OCI-M1 (cell line): ENCODE measurements at places on chromosomes 4 and X.

DNA sequence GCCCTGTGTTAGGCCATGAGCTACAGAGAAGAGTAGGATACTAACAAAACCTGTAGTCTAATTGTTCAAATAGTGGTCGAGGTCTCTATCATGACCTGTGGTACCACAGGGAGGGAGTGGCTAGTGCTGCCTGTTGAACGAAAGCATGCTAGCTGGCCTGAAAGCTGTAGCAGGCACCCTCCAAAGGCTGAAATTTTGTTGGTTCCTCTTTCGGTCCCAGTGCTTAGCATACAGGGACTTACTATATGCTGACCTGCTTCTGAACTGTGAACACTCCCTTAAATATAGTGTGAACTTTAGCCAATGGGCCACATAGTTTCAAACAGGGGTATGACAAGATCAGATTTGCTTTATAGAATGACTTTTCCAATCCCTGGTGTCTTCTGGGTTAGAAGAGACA lies 113.4 kb downstream of the PJA1 start:
- DNase-seq = peak; percentile 3

GRCh38 chrX:124223524-124223923 lies 108.9 kb upstream of the TEX13D start:
- peak; percentile 5 for DNase-seq

GRCh38 chrX:133544115-133544514 lies 128.8 kb upstream of the GPC4 start:
- no peak for DNase-seq

- DNase-seq = peak; percentile 32
Measured at GRCh38 chr4:108619372-108620100, 840 bp upstream of the RPL34 start.

- DNase-seq = no peak
Measured at GRCh38 chrX:71922686-71923085, 12.0 kb downstream of the NHSL2 start.

DNA sequence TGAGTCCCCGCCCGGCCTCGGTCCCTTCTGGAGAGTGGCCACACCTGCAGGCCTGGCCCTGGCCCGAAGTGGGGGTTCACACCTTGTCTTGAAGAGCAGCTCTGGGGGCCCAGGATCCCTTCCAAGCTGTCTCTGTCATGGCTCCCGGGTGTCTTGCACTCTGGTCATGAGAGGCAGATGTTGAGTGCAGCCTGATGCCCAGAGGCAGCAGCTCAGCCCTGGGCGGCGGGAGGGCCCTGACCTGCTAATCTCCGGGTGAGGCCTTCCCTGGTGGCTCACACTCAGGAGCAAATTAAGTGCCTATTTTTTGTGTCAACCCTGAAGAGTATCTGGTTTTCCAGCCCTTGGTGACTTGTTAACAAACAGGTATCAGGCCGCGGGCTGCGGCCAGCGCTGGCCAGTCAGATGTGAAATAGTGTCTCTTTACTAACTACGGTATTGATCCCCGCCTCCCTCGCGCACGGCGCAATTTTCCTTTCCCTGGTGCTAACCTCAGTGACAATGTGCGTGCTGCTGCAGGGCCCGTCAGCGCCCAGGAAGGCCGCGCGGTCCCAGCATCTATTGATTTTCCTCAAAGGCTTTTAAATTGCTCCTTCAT lies 24.2 kb downstream of the NKX1-1 start:
- DNase-seq = no peak

DNA sequence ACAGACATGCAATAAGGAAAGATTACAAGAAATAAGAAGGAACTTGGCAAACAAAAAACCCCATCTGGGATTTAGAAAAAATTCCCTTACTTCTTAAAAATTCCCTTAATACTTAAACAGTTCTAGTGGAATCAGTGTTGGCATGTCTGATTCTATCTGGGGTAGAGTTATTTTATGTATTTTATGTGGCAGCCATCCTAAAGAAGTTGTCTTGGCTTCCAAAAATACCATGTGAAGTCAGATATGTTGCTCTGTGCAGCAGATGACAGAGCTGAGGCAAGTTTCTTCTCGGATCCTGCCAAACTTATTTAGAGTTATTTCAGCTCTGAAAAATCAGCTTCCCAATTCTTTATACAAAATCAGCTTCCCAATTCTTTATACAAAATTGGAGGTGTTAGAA lies 14.7 kb downstream of the YY2 start:
- no peak for DNase-seq

GRCh38 chrX:31593353-31593752 lies 521.5 kb upstream of the FTHL17 start:
- no peak for DNase-seq

GRCh38 chr4:26937139-26937538 lies 76.5 kb downstream of the STIM2 start:
- DNase-seq = peak; percentile 69

- DNase-seq = no peak
Measured at GRCh38 chr4:45368832-45369231, 642.5 kb upstream of the GNPDA2 start.

- DNase-seq = no peak
Measured at GRCh38 chr4:60809486-60809800, 390.7 kb upstream of the ADGRL3 start.

DNA sequence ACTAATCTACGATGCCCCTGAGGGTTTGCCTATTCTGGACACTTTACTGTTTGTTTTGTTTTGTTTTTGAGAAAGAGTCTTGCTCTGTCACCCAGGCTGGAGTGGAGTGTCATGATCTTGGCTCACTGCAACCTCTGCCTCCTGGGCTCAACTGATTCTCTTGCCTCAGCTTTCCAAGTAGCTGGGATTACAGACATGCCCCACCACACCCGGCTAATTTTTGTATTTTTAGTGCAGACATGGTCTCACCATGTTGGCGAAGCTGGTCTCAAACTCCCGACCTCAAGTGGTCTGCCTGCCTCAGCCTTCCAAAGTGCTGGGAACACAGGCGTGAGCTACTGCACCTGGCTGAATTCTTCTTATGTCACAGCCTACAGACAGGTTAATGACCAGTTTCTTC lies 70.7 kb downstream of the MFAP3L start:
- DNase-seq = no peak

DNA sequence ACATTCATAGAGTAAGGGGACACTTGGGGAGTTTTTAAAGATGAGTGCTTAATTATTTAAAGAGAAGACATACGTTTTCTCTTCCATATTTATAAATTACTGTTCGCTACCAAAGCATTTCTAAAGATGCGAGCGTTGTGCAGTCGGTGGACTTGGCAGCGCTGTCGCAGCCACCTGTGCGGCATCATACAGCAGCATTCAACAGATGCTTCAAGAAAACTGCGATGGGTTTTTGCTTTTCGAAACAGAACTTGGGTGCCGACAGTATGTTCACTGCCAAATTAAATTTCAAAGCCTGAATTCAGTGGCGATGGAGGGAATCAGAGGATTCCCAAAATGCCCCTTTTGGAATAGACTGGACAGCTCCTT lies 1.6 kb upstream of the HTR2C start:
- DNase-seq = no peak

DNA sequence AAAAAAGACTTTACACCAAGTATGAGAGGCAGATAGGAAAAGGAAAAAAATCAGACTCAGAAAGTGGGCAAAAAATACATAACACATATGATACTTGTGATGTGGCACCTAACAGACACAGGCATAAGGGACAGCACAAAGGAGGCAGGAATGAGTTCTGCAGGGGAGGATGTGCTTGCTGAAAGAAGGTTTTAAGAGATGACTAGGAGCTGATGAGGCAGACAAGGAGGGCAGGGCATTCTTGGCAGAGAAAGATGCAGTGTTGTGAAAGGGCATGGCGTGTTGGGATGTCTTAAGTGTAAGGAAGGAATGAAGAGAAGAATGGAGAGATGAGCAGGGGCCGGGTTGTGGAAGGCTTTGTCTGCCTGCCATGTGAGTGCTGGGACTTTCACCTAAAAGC lies 49.7 kb upstream of the TMEM154 start:
- DNase-seq = no peak

DNA sequence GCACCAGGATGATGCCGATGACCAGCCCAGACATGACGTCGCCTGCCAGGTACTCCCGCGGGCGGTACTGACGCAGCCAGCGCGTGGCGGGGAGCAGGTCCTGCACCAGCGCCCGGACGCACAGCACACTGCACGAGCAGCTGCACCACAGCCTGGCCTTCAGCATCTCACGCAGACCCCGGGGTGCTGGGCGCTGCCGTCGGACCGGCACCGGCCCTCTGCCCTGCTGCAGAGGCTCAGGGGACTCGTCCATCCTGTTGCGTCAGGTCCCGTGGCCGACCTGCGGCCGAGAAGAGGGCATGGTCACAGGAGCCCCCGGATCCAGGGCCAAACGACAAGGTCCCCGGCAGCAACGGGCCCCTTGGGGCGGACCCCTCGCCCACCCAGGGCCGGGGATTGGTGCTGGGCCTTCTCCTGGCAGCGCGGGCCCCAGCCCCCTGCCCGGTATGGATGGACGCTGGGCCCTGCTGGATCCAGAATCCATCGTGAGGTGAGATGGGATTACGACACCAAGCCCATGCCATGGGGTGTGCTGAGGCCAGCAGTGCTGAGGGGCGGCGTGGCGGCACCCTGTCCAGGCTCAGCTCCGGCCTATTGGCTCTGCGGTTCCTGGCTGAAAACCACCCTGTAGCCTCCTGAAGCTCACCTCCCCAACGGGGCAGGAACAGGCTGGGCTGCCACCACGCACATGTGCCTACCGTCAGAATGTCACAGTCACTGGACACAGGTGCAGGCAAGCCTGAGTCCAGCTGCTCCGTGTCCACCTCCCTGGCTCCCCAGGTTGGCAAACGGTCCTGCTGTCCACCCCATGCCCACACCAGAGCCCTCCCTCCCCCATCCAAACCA lies 1.5 kb downstream of the SLC26A1 start:
- DNase-seq = no peak

DNA sequence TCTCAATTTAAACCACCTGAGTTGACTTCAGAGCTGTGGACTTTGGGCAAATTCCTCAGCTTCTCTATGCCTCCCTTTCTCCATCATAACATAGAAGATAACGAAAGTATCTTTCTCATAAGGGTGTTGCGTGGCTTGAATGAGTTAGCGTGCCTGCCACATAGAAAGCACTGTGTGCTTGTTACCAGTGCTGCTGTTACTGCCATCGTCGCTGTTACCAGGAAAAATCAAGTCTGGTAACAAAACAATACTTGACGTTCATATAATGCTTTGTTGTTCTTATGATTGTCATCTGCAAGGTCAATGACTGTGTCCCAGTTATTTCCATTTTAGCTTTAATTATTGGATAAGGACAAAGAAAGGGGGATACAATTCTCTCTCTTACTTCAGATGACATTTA lies 64.4 kb downstream of the DDX60L start:
- no peak for DNase-seq

DNA sequence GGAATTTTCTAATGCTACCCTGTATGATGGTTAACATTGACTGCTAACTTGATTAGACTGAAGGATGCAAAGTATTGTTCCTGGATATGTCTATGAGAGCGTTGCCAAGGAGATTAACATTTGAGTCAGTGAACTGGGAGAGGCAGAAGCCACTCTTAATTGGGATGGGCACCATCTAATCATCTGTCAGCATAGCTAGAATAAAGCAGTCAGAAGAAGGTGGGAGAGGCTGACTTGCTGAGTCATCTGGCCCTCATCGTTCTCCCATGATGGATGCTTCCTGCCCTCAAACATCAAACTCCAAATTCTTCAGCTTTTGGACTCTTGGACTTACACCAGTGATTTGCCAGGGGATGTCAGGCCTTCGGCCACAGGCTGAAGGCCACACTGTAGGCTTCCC lies 878.5 kb downstream of the PCDH7 start:
- DNase-seq = no peak

GRCh38 chr4:72239487-72240116 lies 207.8 kb downstream of the NPFFR2 start:
- no peak for DNase-seq

- DNase-seq = peak; percentile 21
Measured at GRCh38 chrX:122625821-122626220, 558.3 kb upstream of the GRIA3 start.

- no peak for DNase-seq
Measured at GRCh38 chrX:49064303-49064702, 5.5 kb downstream of the CCDC120 start.

DNA sequence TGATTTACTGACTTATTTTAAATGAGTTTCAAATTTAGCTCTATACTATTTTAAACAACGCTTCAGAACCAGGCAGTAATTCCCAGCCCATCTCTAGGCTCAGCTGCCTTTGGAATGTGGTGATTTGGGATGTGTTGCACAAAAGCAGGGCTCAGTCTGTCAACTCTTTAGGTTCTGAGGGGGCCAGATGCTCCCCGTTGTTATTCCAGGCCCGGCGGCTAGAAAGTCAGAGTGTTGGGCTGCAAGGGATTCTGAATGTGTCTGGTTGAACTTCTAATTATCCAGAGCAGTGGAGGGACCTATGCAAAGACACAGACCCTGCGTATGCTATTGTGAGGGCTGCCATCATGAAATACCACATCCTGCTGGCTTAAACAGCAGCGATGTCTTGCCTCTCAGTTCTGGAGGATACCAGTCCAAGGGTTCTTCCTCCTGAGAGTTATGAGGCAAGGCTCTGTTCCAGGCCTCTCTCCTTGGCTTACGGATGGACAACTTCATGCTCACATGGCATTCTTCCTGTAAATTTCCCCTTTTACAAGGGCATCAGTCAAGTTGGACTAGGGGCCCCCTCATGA lies 123.2 kb upstream of the TRIM2 start:
- no peak for DNase-seq

DNA sequence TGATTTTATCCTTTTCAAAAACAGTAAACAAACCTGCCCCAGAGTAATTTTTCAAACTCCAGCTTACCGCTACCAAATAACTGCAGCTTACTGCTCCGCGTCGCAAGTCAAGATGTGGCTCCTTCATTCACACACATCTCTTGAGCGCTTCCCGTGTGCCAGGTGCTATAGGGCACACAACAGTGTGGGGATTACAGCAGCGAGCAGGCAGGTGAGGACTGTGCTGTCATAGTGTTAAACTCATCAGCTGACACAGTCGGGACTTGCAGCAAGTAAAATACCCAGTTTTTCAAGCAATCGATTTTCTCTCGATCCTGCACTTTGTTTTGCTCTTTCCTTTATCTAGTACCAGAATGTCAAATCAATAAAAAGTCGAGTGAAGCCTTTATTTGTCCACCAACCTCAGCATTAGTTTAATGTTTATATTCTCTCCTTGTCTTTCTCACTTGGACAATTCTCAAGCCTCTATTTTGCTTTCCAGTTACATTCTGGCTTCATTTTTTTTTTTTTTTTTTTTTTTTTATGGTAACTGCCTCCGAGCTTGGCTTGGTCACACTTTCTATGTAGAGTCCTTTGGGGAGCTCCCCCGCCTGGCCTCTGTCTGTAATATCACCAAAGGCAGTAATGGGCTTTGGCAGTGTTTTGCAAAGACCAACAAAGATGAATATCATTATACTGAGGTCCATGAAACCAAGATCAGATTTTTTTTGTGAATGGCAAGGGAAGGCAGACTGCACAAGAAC lies 8.3 kb upstream of the ASB5 start:
- DNase-seq = peak; percentile 83

DNA sequence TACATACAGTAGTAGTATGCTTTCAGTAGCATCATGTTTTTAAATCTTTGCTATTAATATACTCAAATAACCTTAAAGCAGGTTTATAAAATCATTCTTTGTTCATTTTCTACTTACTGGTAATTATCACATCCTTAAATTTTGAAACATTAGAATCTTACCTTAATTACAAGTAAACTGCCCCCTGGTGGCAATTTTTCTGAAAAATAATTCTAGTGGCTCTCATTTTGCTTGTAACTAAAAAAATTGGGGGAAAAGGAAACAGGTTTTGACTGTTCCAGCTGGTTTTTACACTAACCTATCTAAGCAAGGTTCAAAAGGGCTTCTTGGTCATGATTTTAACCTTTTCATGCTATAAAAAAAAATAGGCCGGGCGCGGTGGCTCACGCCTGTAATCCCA lies 18.5 kb upstream of the DCAF4L1 start:
- peak; percentile 60 for DNase-seq

GRCh38 chr4:137934911-137935310 lies 307.2 kb downstream of the SLC7A11 start:
- DNase-seq = no peak

GRCh38 chr4:140049024-140049848 lies 104.7 kb downstream of the MAML3 start:
- DNase-seq = peak; percentile 88
